ENCODE measurements at places on chromosomes 11 and 22. TPM values are rescaled to one million over a fixed set of nuclear protein-coding genes. Genes with fewer than 3 reads are reported as not detected.

DNA sequence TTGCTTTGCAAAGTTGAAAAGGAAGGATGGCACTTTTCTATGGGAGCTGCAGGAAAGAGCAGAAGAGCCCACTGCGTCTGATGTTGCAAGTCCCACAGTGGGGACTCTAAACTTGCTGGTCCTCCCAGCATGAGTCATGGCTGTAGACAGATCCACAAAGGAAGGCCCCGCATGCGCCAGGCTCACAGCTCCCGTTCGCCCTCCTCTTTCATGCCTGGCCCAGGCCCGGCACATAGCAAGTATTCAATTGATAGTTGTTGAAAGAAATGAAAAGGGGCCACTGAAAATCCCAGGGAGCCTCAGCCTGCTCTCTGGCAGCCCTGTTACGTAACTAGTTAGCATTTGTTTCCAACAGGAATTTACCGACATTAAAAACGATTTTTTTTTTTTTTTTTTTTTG lies 18.9 kb downstream of the AP1B1 start:
- DNase-seq, result no peak

DNA sequence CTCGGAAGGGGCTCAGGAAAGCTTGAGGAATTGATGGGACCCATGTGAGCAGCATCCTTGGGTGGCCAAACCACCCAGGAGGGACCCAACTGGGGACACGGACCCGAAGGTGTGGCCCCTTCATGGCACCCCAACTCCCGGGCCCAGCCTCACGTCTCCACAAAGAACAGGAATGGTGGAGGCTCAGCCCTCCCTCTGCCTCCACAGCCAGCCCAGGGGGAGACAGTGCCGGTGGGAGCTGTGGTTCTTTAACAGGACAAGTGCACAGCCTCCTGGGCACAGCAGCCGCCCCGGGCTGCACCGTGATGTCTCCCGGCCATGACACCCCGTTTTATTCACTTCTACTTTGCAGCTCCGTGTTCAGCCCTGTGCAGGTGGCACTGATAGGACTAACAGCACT lies 587.2 kb downstream of the BRD1 start:
- no peak for DNase-seq

- no peak for DNase-seq
Measured at GRCh38 chr11:23542189-23542588, 681.9 kb upstream of the CCDC179 start.

ALX4 gene
- 0.08 TPM for total RNA-seq

KCNQ1 gene
- total RNA-seq, result not detected

ATM gene
- 142 TPM for total RNA-seq

DNA sequence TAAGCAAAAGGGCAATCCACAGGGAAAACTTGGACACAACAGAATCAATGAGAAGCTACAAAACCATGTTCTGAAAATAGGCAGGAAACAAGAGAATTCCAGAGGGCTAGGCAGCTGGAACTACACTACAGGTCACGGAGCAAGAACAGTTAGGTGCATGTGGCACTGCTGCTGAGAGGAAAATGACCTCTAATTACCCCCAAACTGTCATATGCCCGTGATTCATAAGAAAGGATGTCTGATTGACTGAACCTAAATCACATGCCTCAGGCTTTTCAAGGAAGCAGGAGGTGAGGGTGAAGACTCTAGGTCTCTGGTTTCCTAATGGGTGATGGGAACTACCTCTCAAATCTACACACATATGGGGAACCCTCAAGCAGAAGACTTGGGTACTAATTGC lies 17.9 kb upstream of the RRAS2 start:
- peak; percentile 42 for DNase-seq

MYBPC3 gene
- total RNA-seq, result not detected

MMP8 gene
- total RNA-seq, result 31.6 TPM

DNA sequence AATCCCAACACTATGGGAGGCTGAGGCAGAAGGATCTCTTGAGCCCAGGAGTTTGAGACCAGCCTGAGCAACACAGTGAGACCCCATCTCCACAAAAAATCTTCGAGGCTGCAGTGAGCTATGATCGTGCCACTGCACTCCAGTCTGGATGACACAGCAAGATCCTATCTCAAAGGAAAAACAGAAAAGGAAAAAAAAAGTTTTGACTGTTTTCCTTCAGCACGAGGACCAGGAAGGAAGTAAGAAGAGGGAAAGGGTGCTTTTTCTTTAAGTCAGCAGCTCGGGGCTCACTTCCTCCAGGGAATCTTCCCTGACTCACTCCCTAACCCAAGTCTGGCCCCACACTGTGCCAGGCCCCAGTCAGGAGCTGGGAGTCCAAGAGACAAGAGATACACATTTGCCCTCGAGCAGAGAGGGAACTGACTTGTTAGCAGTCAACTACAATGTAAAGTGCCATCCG lies 14.2 kb downstream of the ARRB1 start:
- peak; percentile 50 for DNase-seq

VSIG2 gene
- not detected for total RNA-seq

MRPL11 gene
- total RNA-seq, result 63.4 TPM

- DNase-seq, result peak; percentile 58
Measured at GRCh38 chr22:50305923-50306566, 1.4 kb downstream of the PLXNB2 start.
